Thoracic aorta (tissue), 2 donors: ENCODE measurements at places on chromosomes 2 and 18.

DNA sequence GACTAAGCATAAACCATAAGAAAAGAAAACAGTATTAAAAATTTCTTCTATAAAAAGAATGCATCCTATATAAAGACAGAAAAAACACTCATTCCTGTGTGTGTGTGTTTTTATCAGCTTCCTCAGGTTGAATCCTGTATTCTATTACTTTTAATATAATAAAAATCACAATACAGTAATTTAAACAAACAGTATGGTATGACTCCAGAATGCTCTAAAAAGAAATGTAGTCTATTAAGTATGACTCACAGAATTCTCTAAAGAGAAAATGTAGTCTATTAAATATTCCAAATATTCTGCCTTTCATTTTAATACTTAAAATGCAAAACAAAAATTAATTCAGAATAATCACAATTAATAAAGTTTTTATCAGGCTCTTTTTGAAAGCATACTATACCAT lies 19.8 kb downstream of the CCDC88A start:
- no peak for DNase-seq

DNA sequence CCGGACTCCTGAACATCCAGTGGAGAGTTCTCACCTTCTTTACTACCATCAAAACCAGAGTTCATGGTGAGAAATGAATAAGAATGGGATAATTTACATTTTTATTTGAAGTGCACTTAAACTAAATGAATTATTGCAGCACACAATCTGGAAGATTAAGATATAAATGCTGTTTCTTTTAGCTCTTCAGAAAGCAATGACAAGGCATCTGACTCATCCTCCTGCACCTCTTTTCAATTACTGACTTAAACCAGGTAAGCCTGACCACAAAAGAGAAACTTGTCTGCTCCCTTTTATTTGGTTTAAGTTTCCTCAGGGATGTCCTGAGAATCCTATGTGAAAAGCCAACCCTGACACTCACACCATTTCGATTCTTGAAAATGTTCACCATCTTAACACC lies 720 bp upstream of the DSC2 start:
- DNase-seq = no peak

GRCh38 chr2:45898819-45899218 lies 247.3 kb downstream of the PRKCE start:
- DNase-seq = no peak

DNA sequence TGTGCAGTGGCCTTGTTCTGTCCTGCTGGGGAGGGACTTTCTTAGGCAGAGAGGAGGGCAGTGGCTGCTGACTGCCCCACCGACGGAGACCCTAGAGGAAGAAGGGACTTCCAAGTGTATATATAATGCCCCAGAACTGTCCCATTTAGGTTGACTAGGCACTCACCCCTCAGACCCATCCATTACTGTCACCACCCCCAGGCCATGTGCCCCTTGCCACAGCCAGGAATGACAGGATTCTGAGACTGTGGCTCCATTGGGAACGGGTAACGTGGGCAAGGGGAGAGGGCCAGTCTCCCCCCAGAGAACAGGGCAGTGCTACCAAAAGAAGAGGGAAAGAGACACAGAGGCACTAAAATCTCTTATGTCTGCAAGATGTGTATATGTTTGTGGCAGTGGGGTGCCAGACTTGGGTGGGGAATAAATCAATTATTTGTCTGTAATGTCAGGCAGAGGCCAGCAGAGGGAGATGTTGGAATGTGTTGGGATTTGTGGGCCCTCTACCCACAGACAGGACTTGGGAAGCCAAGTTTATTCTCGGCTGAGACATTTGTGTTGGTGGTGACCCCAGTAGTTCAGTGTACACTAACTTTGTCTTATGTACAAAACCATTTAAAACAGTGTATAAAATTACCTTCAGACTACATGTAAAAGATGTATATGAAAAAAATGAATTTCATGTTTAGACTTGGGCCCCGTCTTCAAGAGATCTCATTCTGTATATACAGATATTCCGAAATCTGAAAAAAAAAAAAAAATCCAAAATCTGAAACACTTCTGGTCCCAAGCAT lies 24.0 kb upstream of the TMEM37 start:
- no peak for DNase-seq

- no peak for DNase-seq
These were observed 39.8 kb downstream of the TTR start for GRCh38 chr18:31631526-31631925.

GRCh38 chr2:45120546-45120945 lies 111.3 kb upstream of the SIX2 start:
- DNase-seq = no peak

- DNase-seq = no peak
These were observed 81.7 kb downstream of the GLI2 start for GRCh38 chr2:120817136-120817955.

DNA sequence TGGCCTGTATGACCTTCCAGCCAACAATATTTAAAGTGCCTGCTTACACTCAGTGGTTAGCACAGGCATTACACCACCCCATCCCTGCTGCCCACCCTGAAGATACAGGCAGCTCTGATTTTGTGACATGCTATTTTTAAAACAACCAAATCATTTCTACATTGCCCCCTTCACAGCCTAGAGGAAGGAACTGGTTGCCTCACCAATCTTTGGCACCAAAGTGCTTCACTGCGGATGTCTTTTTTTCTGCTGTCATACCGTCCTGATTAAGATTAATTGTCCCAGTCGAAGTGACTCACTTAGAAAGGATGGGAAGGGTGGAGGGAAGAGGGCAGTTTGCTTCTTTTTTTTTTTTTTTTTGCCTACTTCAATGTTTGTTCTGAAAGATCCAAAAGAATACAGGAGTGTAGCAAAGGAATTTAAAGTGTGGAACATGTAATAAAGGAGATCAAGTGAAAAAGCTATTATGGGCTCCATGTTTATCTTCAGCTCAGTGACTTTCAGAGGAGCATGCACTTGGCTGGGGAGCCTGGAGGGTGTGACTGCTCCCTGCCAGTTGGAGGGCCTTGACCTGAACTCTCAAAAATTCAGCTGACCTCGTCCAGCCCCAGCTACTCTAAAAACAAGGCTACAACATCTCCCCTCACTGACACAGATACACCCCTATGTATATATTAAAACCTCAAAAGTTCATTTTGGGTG lies 501.1 kb upstream of the TNP1 start:
- no peak for DNase-seq

DNA sequence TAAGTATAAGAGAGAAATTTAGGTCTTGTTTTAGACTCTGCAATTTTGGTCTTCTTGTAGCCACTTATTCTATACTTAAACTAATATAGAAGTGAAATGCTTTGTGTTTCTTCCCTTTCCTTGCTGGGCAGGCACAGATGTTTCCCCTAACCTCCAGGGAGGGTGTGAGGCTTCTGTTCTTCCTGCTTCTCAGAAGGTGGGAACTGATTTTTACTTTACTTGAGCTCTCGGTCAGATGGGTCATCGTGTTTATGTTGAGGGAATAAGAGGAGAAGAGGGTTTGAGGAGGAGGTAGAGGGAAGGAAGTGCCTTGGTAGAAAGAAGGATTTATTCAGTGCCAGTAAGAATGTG lies 92.5 kb upstream of the CXCR4 start:
- no peak for DNase-seq

DNA sequence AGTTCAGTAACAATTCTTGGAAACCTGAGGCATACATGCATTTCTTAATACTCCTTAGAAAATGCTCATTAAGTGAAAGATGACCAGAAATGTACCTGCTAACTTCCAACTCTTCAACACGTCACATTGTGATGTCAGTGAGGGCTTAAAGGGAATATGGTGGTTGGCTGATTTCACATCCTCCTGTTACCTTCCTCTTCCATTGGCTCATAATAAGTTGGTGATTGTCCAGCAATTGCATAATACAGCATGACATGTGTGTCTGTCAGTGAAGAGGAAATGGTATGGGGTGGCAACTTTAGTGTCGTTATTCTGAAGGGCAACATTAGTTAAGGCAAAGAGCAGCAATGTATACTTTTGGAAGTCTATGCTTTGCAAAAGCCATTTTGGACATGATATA lies 26.0 kb downstream of the PLEK start:
- no peak for DNase-seq

- DNase-seq = no peak
These were observed 74.5 kb downstream of the QPCT start for GRCh38 chr2:37418956-37419355.

GRCh38 chr2:231926761-231927565 lies 767 bp upstream of the NPPC start:
- no peak for DNase-seq

GRCh38 chr2:146451972-146452371 lies 1392.9 kb upstream of the ACVR2A start:
- DNase-seq = no peak

GRCh38 chr2:223989856-223990232 lies 32.6 kb downstream of the MRPL44 start:
- no peak for DNase-seq

GRCh38 chr2:236959876-236960275 lies 125.8 kb upstream of the COPS8 start:
- no peak for DNase-seq

GRCh38 chr2:156918410-156918809 lies 339.1 kb upstream of the GALNT5 start:
- DNase-seq = no peak

DNA sequence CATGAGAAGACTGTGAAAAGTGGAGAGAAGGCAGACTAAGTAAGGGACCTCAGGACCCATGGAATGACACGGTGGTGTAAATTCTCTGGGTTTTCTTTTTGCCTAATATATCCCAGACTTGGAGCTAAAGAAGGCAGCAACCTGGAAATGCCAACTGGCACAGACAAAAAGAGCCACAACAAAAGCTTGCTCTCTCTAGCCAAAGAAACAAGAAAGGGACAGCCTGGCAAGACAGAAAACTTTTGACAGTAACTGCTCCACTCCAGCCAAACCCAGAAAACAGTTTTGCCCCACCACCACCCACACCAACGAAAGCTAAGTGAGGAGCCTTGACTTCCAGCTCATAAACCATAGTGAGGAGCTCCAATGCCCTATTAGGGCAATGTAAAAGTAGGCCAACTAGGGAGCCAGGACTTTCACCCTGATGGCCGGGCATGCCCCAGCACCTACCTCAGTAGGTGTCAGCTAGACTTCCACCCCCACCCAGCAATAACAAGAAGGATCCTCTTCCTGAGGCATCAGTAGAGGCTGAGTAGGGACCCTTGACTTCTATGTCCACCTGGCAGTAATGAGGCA lies 35.5 kb downstream of the PELI1 start:
- DNase-seq = no peak

DNA sequence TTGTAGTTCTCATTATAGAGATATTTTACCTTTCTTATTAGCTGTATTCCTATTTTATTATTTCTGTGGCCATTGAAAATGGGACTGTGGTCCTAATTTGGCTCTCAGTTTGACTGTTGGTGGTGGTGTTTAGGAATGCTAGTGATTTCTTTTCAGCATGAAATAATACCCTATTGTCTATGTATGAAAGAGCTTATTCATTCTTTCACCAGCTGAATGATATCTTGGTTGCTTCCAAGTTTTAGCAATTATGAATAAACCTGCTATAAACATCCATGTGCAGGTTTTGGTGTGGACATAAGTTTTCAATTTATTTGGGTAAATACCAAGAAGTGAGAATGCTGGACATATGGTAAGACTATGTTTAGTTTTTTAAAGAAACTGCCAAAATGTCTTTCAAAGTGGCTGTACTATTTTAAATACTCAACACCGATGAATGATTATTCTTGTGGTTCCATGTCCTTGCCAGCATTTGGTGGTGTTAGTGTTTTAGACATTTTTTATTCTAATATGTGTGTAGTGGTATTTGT lies 501.6 kb upstream of the GYPC start:
- no peak for DNase-seq

DNA sequence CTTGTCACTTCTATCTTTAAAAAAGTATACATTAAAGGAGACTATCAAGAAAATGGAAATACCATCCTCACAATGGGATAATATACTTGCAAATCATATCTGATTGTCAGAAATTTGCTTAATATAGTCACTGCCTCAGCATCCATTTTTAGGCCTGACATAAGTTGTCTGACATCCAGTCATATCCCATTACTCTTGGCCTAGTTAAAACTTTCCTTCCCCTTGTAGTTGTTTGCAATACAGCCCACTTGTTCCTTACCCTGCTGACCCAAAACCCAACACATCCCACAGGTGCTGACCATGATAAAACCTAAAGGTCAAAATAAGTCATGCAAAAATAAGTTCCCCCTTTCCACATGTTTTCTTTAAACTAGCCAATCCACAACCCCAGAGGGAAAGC lies 3.6 kb upstream of the ARHGEF33 start:
- no peak for DNase-seq

- no peak for DNase-seq
These were observed 7.8 kb upstream of the ETAA1 start for GRCh38 chr2:67389286-67389685.

DNA sequence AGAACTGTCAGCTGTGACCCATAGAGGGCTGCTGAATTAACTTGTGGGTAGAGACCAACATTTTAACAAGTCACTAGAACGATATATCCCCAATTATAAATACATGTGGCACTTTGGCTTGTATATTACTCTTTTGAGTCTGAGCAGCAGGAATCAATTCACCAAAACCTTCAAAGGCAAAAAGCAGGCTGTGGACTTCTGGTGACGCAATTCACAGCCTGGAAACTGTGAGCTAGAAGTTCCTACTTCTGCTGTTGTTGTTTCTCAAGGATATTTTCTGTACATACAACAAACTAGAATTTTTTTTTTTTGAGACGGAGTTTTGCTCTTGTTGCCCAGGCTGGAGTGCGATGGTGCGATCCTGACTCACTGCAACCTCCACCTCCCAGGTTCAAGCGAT lies 37.3 kb downstream of the PTCD3 start:
- no peak for DNase-seq

DNA sequence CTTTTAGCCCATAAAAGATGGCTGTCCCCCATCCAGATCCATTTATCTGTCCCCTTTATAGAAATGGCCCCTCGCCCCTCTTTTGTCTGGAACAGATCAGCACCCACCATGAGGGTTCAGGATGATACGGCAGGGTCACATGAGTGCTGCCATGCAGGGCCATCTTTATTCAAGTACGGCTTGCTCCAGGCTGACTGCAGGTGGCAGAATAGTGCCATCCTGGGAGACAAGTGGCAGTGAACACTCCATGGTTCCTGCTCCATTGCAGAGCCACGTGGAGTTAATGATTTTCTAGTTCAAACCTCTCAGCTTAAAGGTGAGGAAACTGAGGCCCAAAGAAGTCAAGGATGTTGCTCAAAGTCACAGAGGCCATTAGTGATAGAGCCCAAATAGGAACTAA lies 180.6 kb downstream of the CLIP4 start:
- no peak for DNase-seq

DNA sequence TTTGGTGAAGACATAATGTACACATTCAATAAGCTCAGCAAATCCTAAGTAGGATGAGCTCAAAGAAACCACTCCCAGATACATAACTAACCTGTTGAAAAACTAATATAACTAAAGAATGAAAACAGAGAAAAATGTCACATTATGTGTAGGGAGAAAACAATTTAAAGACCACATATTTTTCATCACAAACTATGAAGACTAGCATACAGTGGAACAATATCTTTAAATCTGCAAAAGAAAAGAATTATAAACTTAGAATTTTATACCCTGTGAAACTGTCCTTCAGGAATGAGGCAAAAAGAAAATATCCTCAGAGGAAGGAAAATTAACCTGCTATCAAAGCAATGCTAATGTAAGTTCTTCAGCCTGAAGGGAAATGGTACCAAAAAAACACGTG lies 151.5 kb downstream of the PIEZO2 start:
- DNase-seq = no peak
